ENCODE measurements at places on chromosomes 11 and 22. TPM values are rescaled to one million over a fixed set of nuclear protein-coding genes. Genes with fewer than 3 reads are reported as not detected.

Gene KRTAP5-1
- not detected for total RNA-seq

Gene RAB3IL1
- total RNA-seq, result 14.9 TPM

GRCh38 chr22:36384766-36385481 is 2.8 kb downstream of the MYH9 start:
- DNase-seq, result no peak

Gene ARL2
- 78.1 TPM for total RNA-seq

GRCh38 chr11:88579466-88579865 is 241.9 kb upstream of the CTSC start:
- DNase-seq, result no peak

Measured in ureter (tissue), 1 donor.